ENCODE measurements at places on chromosomes 12 and 14.

- DNase-seq: no peak
These were observed 3.3 kb downstream of the NKX2-8 start for GRCh38 chr14:36579001-36579555.

- peak; percentile 89 for DNase-seq
These were observed 455.0 kb upstream of the TMEM132C start for GRCh38 chr12:127811988-127812387.

- DNase-seq: no peak
These were observed 321.5 kb downstream of the CACNA1C start for GRCh38 chr12:2374092-2374906.

DNA sequence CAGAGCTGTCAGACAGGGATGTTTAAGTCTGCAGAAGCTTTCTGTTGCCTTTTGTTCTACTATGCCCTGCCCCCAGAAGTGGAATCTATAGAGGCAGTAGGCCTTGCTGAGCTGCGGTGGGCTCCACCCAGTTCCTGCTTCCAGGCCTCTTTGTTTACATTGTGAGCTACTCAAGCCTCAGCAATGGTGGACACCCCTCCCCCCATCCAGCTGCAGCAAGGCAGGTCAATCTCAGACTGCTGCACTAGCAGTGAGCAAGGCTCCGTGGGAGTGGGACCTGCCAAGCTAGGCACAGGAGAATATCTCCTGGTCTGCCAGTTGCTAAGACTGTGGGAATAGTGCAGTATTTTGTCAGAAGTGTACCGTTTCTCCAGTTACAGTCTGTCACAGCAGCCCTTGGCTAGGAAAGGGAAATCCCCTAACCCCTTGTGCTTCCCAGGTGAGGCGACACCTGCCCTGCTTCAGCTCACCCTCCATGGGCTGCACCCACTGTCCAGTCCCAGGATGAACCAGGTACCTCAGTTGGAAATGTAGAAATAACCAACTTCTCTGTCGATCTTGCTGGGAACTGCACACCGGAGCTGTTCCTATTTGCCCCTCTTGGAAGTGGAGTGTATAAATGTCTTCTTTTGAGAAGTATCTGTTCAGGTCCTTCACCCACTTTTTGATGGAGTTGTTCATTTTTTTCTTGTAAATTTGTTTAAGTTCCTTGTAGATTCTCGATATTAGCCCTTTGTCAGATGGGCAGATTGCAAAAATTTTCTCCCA lies 213.5 kb upstream of the SLC38A2 start:
- DNase-seq: no peak

DNA sequence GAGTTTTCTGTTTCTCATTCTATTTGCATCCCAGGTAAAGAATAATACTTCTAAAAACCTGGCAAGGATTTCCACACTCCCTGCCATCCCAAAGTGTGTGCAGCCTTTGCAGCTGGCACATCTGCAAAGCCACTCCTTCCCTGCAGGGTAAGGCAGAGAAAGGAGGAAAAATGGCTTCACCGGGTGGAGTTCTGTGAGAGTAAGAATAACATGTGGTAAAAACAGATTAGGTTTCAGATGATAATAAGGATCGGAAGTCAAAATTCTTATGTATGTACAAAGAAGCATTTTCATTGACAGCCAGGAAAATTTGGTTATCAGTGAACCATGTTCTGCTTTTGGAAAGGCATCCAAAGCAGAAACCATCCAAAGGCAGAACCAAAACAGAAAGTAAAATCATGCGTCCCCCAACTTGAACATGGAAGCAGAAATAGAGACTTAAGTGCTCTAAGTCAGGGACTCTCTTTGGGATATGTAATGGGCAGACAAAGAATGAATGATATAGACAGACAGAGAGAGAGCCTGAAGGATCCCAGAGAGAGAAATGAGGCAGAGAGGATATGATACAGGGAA lies 192.6 kb upstream of the CCDC196 start:
- DNase-seq: no peak

DNA sequence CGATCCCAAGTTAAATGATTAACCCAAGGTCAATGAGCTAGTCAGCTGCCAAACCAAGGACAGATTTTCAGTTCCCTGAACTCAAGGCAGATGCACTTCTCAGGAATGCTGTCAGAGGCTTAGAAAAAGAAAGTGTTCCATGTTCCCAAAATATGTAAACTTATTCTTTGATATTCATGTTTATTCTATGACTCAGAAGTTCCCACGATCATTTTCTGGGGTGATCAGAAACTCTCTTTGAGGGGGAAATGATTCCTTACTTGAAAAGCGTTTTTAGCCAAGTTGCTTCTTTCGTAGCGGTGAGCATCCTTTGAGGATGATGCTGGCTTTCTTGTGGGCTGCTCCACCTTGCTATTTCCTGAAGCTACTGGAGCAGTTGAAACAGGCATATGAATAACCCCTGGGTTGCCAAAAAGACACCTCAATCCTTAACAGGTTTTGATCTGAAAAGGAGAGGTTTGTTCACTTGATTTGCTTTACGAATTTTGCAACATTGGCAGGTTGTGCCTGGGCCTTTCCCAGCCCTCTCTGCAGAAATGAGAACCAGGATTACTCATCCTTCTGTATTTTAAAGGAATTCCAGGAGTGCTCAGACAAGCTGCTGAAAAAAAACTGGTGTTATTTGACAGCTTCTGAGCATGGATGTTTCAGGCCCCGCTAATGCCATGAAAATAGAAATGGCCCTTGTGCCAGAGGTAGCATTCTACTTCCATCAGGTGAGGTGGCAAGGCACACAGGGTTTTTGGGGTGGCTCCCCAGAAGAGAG lies 121.4 kb upstream of the HIF1A start:
- DNase-seq: peak; percentile 44

DNA sequence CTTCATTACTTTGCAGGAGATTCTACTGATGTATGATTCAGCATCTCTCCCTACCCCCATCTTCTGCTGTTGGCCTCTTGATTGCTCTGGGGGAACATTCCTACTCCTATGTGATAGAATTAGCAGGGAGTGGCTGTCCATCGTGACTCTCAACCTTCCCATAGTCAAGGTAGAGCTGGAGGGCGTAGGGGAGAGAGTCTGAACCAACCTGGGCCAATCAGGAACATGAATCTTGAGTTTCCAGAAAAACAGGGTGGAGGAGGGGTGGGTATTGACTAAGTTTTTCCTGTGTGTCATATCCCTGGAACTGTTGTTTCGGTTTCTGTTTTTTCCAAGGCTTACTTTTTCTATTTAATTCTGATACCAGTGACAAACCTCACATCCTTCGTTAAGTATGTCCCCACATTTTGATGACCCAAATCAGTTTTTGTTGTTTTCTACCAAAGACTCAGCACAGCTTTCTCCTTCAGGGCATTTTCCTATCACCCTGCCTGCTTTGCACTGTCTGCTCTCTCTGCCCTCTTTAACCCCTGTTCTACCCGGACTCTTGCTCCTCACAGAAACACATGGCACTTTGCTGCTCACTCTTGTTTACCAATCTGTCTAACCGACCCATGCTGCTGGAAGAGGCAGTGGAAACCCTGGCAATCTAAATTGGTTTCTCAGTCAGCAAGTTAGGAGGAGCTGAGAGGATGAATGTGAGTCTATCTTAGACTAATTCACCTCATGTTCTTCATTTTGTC lies 1428.3 kb downstream of the AACS start:
- DNase-seq: no peak

GRCh38 chr12:109778684-109779083 lies 54.5 kb downstream of the TRPV4 start:
- no peak for DNase-seq

DNA sequence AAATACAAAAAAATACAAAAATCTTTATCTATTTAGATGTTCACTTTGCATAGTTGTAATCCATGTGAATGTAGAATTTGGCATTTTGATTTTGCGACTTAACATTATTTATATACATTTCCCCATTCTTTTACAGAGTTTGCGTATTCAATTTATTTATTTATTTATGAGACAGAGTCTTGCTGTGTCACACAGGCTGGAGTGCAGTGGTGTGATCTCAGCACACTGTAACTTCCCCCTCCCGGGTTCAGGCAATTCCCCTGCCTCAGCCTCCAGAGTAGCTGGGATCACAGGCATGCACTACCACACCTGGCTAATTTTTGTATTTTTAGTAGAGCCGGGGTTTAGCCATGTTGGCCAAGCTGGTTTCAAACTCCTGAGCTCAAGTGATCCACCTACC lies 25.3 kb upstream of the STRN3 start:
- DNase-seq: no peak

- DNase-seq: no peak
These were observed 6.4 kb downstream of the BCL11B start for GRCh38 chr14:99265571-99265970.

DNA sequence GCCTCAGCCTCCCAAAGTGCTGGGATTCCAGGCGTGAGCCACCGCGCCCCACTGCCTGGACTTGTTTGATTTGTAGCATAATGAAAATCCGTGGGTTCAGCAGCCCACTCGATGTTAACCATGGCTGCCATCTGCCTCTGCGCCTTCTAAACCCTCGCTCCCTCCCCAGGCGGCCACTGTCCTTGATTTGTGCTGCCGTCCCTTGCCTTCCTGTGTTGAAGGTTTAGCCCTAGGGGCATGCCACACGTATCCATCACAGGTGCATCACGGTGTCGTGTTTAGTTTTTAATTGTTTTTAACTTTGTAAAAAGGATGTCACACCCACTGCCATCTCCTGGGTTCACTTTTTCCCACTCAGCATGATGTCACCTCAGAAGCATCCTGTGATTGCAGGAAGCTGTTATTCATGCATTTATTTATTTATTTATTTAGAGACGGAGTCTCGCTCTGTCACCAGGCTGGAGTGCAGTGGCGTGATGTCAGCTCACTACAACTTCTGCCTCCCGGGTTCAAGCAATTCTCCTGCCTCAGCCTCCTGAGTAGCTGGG lies 24.5 kb upstream of the ULK1 start:
- DNase-seq: peak; percentile 8

DNA sequence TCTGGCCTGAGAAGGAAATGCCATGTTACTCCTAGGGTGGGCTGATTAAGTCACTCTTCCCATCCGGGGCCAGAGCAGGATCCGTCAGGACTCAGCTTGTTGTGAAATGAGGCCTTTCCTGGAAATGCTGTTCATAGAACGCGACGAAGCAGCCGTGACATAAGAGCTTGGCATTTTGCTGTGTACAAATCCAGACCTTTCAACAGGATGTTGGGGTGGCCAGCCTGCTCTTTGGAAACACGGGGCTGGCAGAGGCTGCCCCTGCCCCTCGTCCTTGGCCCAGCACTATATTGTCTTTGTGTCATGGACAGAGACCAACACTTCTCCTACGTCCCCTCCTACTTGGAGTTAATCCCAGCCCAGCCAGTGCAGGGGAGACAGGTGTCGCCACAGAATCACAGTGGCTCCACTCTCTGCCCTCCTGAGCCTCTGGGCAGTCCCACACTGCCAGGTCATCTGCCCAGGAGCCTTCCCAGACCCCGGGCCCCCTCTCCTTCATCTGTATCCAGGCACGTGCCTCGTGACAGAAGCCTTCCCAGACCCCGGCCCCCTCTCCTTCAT lies 18.6 kb upstream of the EIF5 start:
- no peak for DNase-seq

- no peak for DNase-seq
These were observed 205.4 kb downstream of the DAD1 start for GRCh38 chr14:22383515-22384166.

GRCh38 chr12:26828280-26829073 lies 4.5 kb downstream of the ITPR2 start:
- no peak for DNase-seq

- DNase-seq: no peak
These were observed 27.6 kb upstream of the ETV6 start for GRCh38 chr12:11621797-11622423.

GRCh38 chr14:105930572-105930971 lies 404.2 kb downstream of the TMEM121 start:
- DNase-seq: no peak

- no peak for DNase-seq
These were observed 357.0 kb downstream of the CACNA1C start for GRCh38 chr12:2409656-2410265.

DNA sequence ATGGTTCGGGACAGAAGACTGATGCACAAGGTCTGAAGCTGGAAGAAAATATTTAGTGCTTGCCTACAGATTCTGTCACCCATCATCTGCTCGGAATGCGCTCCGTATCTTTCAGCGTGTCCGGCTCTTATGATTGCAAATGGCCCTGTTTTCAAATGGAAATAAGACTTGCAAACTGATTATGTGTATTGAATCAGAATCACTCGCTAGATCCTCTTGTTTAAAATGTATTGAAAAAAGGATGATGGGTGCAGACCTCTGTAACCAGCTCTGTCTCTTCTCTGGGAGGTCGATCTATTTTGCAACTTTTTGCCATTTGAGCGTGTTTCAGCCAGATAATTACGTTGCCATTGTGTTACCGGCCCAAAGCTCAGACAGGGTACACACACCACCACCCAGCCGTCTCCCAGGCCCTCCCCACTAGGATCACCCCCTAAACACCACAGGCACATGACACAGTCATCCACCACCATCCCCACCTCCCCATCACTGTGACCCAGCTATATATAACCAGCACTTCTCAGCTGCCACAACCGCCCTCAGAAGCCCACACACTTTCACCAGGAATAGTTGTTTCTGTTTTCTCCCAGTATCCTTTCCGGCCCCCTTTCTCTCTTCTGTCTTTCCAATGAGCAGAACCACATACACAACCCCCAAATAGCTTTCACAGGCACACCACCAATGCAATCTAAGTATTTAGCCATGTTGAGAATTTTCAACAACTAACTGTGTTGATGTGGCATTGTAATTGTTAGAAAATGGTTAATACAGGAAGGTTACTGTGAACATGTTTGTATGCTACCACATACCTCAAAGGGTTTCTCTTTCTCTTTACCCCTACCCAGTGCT lies 10.7 kb downstream of the NKX2-1 start:
- no peak for DNase-seq

DNA sequence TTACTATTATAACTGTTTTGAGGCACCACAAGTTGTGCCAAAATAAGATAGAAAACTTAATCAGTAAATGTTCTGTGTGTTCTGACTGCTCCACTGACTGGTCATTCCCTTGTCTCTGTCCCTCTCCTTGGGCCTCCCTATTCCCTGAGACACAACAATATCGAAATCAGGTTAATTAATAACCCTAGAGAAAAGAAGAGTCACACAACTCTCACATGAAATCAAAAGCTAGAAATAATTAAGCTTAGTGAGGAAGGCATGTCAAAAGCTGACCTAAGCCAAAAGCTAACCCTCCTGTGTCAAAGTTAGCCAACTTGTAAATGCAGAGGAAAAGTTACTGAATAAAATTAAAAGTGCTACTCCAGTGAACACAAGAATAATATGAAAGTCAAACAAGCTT lies 53.8 kb upstream of the CCDC196 start:
- no peak for DNase-seq
